Brain pericyte (primary cell): ENCODE measurements at places on chromosomes 4 and X.

DNA sequence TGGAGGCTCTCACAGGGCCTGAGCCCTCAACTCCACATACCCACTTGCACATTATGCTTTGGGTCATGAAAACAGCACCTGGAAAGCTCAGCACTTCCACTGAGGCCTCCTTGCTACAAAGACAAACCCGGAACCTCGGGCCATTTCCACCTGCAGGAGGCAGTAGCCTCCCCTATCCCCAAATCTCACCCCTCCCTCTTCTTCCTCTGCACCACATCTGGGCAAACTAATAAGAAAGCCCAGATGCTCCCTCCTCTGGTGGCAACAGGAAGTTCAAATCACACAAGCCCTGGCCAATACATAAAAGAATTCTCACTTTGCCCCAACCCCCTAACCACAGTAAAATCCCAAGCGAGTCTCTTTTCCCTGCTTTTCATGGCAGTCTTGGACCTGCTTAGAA lies 136.4 kb downstream of the MAPK10 start:
- no peak for DNase-seq

DNA sequence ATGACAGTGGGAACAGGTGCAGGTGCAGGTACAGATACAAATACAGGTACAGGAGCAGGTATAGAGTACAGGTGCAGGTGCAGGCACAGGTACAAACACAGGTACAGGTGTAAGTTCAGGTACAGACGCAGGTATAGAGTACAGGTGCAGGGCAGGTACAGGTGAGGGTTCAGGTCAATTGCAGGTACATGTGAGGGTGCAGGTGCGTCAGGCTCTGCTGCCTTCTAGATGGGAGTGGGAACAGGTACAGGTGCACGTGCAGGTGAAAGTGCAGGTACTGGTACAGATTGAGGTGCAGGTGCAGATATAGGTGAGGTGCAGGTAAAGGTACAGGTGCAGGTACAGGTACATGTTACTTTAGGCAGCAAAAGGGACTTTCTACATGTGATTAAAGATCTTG lies 85.7 kb downstream of the CRLF2 start:
- DNase-seq, result no peak

DNA sequence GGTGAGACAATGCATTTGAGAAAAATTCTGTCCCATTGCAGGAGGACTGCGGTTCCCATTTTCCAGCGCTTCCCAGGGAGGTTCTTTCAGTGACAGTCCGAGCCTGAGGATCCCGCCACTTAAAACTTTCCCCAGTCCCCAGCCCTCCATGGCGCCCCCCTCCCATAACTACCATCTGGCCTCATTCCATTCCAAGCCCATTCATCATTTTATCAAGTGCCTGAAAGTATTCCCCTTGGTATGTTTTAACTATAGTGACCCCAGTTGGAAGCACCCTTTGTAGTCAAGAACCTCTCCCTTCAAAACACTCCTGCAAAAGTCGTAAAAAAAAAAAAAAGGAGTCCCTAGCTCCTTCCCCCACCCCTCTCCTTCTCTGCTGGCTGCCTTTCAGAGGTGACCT lies 1.2 kb downstream of the RASL11B start:
- DNase-seq, result no peak

- DNase-seq, result no peak
Measured at GRCh38 chr4:168610911-168611530, 114.2 kb downstream of the PALLD start.

DNA sequence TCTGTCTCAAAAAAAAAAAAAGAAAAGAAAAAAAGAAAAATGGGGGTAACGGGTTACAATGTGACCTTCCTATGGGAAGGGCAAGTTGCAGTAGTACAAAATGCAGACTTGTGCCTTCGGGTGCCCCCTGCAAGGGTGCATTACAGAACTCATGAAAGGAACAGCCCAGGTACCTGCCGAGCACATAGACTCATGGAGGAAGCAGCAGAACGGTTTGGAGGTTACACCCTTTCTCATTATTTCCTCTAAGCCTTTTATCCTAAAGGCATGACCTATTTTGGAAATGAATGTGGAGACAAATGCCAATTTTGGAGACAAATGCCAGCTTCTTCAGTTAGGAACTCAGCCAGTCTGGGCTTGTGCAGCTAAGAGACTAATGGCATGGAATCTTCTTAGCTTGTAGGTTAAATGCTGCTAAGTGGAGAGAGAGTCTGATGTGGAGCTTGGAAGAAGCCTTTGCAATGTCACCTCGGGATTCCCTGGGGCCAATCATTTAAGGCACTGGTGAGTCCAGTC lies 44.1 kb upstream of the PRKX start:
- DNase-seq, result no peak

GRCh38 chr4:176791591-176792325 lies 964 bp downstream of the VEGFC start:
- no peak for DNase-seq

DNA sequence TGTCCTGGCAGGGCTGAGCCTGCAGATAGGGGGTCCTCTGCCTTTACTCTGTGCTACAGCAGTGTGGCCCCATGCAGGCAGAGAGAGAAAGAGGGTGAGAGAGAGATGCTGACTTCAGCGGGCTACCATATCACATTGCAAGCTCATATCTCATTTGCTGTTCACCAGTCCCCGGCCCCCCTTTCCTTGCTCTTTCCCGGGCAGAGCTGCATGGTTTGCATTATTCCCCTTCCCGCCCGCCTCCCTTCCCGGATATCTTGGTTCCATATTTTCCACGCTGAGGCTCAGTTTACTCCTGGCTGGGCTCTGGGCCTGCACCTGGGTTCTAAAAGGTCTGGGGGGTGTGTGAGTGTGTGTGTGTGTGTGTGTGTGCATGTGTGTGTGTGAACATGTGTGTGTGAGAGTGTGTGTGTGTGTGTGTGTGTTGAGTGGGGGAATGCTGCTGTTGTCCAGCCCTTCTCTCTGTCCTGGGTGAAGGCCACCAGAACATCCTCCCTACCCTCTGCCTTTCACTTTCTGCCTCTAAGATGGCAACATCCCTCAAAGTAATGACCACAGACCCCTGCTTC lies 63.5 kb downstream of the PJA1 start:
- DNase-seq, result no peak

GRCh38 chrX:103687696-103688201 lies 1.2 kb upstream of the MORF4L2 start:
- DNase-seq, result peak; percentile 40

GRCh38 chrX:70439016-70439415 lies 5.6 kb upstream of the DLG3 start:
- no peak for DNase-seq

DNA sequence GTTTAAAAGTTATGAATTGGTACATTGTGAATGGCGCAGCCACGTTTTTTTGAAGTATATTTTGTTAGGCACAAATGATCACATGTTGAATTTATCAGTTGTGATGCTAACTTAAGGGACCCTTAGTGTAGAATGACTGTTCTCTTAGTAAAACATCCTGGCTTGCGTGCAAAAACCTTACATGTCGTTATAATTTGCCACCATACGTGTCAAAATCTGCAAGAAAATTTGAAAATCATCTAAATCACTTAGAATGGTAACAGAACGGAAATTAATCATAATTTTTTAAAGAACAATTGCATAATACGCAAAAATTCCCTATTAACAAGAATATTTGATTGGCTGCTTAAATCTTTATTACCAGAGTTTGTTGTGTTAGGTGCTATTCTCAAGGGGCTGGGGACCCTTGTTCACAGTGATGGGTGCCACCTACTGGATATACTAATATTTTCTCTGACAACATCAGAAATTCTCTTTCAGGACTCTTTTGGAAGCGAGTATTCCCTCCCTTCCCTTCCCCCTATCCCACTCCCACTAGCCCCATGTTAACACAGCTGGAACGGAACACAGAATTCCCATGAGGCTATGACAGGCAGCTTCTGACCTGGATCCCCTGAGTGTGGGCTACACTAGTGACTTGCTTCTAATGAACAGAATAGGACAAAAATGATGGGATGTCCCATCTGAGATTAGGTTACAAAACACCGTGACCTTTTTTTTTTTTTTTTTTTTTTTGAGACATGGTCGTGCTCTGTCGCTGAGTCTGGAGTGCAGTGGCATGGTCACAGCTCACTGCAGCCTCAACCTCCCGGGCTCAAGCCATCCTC lies 71.8 kb downstream of the SUPT20HL2 start:
- DNase-seq, result no peak

GRCh38 chrX:68999356-68999755 lies 165.9 kb downstream of the PJA1 start:
- no peak for DNase-seq

DNA sequence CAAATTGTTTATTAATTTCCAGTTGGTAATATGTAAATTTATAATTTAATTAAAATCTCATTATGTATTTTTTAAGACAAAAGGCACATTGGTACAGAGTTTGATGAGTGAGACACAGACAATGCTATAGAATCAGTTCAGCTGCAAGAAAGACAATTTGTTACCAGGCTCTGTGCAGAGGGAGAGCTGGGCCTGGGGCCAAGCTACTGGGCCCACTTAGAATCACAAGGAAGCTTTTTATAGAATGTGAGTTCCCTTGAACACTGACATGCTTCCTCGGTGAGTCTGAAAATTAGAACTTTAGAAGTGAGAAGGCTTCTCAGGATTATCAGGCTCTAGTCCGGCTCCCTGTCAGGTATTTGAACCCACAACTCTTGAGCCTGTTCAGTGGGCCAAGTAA lies 129.0 kb downstream of the AFF2 start:
- no peak for DNase-seq

DNA sequence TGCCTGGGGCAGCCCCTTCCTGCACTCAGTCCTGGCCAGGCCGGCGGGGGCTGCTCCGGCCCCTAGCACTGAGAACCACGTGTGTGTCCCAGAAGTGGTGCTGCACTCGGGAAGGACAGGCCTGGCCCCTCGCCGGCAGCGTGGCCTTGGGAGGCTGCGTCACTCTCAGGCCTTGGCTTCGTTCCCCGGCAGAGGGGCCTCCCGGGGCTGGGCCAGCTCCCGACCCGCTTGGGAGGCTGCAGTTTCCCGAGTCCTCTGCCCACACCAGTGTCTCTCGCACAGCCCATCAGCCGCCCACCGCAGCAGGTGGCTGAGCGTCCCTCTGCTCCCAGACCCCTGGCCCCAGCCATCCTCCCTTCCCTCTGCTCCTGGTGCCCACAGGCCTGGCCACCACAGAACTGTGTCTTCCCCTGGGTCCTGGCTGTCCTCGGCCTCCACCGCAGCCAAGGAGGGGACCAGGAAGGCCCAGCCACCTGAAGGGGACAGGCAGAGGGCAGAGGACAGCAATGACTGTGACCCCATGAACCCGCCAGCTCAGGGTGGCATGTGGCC lies 10.9 kb upstream of the CPLX1 start:
- no peak for DNase-seq

DNA sequence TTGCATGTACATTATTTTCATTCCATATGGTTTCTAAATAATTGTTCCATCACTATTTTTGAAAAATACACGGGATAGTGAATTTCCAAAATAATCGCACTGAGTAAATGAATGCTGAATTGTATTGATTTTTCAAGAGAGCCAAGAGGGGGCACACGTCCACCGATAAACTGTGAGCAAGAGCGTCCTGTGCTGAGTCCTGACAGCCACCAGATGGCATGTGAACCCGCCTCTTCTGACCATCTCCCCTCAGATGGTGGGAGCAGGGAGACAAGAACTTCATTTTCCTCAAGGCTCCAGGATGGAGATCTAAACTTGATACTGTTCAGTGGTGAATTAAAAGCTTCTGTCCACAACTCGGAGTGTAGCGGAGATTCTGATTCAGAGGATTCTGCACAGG lies 30.6 kb upstream of the IL9R start:
- no peak for DNase-seq

DNA sequence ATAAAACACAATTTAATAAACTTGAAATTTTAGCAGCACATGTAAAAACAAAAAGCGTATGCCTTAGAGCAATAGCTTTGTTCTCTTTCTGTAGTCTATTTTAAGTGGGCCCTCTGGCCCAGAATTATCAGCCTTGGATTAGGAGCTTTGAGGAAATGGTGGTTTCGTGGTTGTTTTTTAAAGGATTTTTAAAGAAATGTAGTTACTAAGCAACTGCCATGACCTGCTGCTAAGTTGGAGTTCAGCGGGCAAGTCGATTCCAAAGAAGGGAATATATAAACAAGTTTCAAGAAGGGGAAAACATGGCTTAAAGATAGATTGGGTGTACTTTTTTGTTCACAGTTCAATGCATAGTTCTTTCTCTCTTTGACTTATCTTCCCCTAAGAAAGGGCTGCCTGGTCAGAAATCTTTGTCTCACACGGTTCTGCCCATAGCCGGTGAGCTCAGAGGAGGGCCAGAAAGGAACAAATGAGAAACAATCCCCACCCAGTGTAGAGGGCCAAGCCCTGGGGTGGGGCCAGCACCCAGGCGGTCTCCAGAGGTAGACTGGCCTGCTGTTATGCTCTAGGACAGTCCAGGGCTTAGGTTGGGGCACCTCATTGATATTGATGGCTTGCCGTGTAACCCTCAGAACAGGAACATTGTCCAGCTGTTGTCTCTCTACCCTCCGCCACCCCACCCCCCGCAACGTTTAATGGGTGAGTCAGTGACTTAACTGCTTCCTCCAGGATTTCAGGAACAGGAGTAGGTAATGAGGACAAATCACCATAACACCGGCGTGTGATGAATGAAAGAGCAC lies 32.5 kb downstream of the DLG3 start:
- no peak for DNase-seq

GRCh38 chr4:181077341-181077740 lies 1165.9 kb upstream of the TENM3 start:
- DNase-seq, result no peak

GRCh38 chrX:111349101-111349500 lies 62.9 kb downstream of the DCX start:
- DNase-seq, result no peak

GRCh38 chr4:164937576-164938270 lies 39.7 kb downstream of the TRIM61 start:
- DNase-seq, result no peak

- no peak for DNase-seq
Measured at GRCh38 chrX:80747832-80748231, 61.8 kb downstream of the BRWD3 start.

DNA sequence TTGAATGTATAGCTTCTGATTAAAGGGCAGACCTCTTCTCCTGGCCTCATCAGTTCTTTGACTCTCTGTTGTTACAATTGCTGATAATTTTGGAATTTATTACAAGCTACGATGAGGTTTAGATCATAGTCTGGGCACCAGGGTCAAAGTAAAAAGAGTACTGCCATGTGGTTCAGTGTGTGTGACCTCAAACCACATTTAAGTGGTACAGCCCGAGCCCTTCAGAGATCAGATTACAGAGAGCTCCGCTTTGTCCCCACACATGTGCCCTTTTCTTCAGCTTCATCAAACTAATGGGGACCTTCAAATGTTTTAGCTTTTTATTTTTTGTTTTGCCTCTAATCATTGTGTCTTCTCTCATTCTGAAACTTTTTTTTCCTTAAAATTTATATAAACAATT lies 37.1 kb downstream of the SPANXN2 start:
- DNase-seq, result no peak

DNA sequence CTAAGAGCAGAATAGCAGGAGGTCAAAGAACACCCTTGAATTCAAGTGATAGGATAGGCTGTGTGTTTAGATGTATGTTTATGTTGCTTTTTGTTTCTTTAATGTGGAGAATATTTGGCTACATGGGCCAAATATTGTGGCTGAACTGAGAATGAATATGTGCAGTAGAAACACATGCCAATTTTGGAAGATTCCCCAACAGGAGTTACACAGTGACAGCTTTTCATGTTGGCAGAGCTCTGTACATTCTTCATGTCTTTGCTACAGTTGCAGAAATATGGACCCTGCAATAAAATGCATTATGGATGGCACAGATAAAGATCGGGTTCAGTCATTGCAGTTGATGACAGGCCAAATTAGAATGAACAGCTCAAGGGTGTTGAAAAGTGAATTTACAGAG lies 82.8 kb upstream of the SLC4A4 start:
- DNase-seq, result no peak

GRCh38 chrX:129875669-129876068 lies 30.3 kb upstream of the UTP14A start:
- no peak for DNase-seq
